ENCODE measurements at places on chromosomes 1 and 21.

DNA sequence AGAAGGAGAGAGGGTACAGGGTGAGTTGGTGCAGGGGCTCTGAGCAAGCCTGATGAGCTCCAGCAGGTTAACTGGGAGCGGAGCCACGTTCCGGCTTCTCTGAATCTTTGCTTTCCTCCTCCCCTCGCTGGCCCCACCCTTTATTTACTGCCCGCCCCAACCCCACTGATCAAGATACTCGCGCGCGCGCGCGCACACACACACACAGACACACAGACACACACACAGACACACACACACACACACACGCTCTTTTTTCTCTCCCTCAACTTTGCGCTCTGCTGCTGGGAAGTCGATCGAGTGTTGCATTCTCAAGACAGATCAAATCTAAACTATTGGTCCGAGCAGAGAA, at the start of gene GRIK1:
TSS of gene GRIK1 (minus strand) at position 73 of the 352 bp plus-strand sequence.
- DNase-seq = peak; percentile 8

- DNase-seq = no peak
These were observed 501.7 kb downstream of the NEGR1 start for GRCh38 chr1:71780681-71781080.

DNA sequence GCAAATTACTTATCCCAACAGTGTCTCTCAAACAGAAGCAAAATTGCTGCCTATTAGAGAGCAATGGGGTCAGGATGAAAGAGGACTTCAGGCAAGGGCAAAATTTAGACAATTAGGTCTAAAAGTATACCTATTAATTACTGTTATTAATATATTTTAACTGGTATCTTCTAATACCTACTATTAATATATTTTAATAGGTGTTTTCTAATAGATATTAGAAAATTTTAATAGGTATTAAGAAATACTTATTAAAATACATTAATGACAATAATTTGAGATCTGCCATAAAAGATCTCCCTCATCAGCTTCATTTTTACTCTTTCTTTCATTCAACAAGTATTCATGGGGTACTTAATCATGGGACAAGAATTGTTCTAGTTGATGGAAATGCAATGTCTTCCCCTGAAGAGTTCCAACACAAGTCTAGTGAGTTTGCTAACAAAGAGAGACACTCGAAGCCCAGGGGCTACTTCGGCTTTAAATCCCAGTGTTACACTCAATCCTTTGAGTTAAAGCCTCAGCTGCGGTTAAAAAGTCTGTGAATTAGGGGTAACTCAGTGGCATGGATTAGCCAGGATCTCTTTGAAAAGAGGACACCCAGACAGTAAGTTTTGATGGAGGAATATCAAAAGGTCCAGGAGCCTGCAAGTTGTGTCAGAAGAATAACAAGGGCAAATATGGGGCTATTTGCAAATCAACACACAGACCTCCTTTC, 44.1 kb downstream of the STYXL2 start:
- no peak for DNase-seq

- DNase-seq = no peak
These were observed 1.2 kb upstream of the PIK3C2B start for GRCh38 chr1:204495777-204496176.

- peak; percentile 46 for DNase-seq
These were observed 23.8 kb downstream of the SEC16B start for GRCh38 chr1:177945943-177946650.

- DNase-seq = peak; percentile 55
These were observed 25.0 kb upstream of the LAPTM5 start for GRCh38 chr1:30782361-30783255.

DNA sequence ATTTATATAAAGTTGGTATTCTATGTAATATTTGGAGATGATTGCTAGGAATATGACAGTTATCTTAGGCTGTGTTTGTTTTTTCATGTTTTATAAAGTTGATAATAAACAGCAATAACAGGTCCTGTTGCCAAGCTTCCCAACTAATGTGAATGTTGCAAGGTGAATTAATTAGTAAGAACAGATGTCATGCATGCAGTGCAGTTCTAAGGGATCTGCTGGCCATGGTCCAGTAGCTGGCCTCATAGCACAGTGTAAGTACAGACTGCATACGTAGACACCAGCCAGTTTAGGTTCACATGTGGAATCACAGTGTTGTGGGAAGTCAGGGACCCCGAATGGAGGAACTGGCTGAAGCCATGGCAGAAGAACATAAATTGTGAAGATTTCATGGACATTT, 478.2 kb downstream of the NEGR1 start:
- DNase-seq = no peak

DNA sequence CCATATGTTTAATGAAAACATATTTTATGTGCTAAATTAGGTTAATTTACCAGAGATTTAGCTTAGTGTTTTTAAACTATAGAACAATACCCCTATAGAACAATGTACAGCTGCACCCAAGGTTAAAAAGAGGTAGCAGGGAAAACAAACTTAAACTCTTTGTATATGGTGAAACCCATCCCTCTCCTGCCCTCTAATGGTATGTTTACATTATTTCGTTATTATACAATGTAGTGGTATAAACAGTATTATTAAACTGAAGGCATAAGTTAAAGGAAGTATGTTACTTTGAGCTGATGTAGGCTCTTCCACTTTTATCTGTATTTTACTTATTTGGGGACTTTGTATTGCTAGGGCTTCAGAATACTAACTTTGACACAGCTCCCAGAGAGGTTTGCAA, 16.7 kb upstream of the ZYG11A start:
- no peak for DNase-seq

DNA sequence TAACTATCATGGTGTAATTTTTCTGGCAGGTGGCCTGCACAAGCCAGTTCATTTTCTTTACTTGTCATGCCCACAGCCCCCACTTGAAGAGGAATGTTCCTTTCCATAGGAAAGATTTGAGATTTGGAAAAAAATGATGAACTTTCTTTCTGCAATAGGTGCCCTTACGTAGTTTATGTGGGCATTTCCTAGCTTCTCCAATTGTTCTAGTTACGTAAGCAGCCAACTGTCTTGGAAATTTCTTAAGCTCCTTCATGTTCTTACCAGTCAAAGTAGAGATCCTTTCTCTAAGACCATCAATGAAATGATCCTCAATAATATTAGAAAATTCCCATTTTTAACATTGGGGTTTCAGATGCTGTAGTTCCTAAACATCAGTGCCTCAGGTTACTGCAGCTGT, 109.5 kb upstream of the F3 start:
- DNase-seq = no peak

- no peak for DNase-seq
These were observed 32.1 kb upstream of the CCDC190 start for GRCh38 chr1:162892906-162893611.

- DNase-seq = no peak
These were observed 6.6 kb downstream of the NID1 start for GRCh38 chr1:236058141-236058934.

- DNase-seq = peak; percentile 70
These were observed 154.2 kb downstream of the EIF4G3 start for GRCh38 chr1:21022279-21023040.

DNA sequence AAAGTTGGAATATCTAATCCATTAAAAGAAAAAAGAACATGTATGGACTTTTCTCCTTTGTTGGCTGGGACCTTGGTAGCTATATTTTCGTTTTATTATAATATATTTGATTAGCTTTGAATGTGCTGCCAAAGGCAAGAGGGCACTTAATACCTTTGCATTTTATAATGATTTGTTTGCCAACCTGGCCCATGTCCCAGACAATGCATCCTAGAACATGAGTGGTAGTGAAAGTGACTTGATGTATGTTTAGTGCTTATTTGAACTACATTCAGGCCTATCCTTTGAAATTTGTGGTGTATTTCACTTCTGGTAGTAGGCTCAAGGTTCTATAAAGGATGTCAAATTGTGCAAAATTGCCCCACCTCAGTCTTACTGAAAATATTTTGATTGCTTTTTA, 25.9 kb downstream of the CACHD1 start:
- no peak for DNase-seq

- DNase-seq = no peak
These were observed 22.8 kb downstream of the IFI44 start for GRCh38 chr1:78672428-78672827.

DNA sequence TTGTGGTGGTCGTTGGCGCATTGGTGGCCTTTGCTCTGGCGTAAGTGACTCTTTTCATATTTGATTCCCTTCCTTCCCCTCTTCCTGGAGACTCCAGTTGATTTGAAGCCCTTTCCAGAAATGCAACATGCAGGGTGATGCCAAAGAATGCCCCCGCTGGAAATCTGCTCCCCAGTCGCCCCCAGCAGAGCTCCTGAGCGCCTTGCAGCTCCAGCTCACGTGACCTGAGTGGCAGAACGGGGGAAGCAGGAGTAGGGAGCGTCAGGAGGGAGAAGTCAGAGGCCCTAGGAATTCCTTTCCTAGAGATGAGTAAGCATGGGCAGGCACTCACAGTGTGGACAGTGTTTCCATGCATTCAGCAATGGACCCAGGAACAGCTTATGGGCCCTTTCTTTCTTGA, 255.9 kb downstream of the CACNA1E start:
- DNase-seq = no peak

DNA sequence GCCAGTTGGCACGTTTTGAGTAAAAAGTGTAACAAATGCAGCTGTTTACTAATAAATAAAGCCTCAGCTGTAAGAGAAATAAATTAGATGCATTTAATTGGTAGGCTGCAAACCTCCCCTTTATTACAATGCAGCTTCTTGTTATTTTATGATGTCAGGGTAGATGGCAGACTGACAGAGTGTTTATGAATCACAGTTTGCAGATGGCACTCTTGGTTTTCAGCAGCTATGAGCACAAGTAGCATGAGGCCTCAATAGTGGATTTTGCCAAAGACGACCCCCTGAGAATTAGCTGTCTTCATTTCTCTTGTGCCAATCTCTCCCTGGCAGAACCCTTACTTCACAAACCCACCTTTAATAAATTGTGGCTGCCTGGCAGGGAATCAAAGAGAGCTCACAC, 161.2 kb upstream of the C1orf87 start:
- no peak for DNase-seq

- no peak for DNase-seq
These were observed 39.3 kb upstream of the NLRP3 start for GRCh38 chr1:247376659-247377058.

- DNase-seq = no peak
These were observed 19.1 kb downstream of the RCSD1 start for GRCh38 chr1:167648978-167649744.

DNA sequence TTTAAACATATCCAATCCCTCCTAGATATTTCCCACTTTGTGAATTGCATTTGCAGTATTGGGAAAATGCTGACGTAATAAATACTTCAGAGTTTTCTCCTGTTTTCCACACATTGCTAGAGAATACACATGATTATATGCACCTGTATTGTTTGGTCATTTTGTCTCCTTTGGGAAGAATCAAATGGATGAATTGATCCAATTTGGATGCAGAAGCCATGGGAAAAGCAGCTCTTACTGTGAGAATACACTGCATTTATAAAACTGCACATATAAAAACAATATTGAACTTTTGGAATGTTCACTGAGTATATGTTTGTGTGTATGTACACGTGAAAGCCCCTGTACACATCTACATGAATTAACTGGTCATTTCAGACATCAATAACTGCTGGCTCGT, 306.6 kb upstream of the LYPLAL1 start:
- no peak for DNase-seq

DNA sequence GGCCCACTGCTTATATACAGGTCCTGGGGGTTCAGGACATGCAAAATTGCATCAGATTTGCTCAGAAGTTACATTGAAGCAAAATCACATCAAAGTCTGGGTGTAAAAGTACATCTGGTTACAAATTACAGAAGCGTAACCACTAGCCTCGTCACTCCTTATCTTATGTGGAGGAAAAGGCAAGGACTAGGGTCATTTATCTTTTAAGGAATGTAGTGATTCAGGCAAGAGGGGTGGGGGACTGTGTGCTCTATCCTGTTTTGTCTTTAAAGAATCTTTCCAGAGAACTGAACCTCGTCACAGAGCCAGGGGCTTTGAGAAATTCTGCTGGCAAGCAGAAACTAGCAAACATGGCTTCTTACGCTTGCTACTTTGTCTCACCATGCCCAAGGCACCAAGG, 61.1 kb upstream of the RAB4A start:
- DNase-seq = no peak

DNA sequence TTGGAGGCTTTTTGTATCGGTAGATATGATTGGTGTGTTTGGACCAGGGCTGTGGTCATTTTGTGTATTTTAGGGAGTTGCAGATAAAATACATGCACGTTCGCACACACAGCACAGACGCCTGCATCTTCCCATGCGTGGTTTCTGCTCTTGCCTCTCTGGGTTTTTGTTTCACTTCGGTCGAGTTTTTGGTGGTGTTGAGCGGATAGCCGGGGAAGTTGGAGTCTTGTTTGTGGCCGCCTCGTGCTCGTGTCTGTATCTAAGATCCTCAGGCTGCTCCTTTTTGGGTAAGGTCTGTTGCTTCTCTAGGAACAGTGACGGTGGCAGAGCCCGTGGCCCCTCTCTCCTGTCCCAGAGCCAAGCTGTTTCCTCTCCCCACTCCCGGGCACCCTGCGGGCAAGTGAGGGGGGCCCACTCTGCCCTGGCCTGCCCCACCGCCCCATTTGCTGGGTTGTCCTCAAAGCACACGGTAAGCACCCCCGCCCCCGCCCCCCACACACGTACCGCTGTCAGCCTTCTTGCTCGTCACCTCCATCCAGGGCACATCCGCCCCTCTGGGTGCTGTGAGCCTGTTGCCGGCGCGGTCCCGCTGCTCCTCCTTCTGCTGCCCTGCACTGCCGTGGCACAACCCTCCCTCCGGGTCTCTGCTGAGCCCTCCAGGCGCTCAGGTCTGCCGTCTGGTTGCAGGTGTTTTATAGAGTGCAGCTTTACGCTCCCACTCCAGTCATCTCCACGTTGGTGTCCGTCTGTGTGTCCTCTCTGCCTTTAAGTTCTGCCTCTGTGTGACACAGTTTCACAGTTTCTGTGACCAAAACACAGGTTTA, 51.9 kb downstream of the AGPAT3 start:
- DNase-seq = no peak

DNA sequence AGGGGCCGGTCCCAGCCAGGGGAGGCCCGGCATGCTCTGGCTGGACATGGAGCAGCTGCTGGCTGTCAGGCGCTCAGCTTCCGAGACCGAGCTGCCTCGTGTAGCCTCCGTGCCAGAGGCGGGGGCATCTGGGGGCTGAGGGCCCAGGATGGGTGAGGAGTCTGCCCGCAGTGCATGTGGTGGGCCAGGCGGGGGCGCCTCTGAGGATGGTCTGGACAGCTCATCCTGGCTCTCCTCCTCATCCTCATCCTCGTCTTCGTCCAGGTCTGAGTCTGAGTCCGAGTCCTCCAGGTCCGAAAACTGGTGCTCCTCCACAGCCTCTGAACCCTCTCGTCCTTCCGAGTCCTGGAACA, 28.9 kb upstream of the EDN2 start:
- DNase-seq = no peak

DNA sequence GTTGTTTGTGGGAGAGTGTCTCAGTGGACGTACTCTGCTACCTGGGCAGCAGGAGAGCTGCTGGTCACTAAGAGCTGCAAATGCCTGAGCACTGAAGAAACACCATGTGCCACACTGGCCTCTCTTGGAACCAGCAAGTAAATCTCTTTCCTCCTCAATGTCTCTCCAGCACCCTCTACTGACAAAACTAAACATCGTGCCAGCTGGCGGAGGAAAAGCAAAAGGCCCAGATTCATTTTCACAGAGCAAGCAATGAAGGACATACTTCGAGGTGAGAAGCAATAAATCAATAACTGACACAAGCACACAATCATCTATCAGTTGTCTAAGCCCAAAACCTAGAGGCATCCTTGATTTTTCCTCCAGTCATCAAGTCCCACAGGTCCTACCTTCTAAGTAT, 78.1 kb downstream of the RERE start:
- no peak for DNase-seq

Data from renal cortex interstitium (tissue), 15 donors.